ENCODE measurements at places on chromosomes 1 and 21. TPM values are rescaled to one million over a fixed set of nuclear protein-coding genes. Genes with fewer than 3 reads are reported as not detected.
A peak's percentile ranks its signal among the peaks of the same experiment; 100 is the strongest.

- no peaks in the 10 kb centered on the region for H3K27me3 ChIP-seq
- no peak overlapping the region for H3K27ac ChIP-seq
- no peaks in the 10 kb centered on the region for H3K4me1 ChIP-seq
- H3K4me3 ChIP-seq: no peak overlapping the region
Measured at GRCh38 chr1:86062453-86062852, 94.1 kb downstream of the COL24A1 start.

The CRNN gene
- not detected for total RNA-seq

DNA sequence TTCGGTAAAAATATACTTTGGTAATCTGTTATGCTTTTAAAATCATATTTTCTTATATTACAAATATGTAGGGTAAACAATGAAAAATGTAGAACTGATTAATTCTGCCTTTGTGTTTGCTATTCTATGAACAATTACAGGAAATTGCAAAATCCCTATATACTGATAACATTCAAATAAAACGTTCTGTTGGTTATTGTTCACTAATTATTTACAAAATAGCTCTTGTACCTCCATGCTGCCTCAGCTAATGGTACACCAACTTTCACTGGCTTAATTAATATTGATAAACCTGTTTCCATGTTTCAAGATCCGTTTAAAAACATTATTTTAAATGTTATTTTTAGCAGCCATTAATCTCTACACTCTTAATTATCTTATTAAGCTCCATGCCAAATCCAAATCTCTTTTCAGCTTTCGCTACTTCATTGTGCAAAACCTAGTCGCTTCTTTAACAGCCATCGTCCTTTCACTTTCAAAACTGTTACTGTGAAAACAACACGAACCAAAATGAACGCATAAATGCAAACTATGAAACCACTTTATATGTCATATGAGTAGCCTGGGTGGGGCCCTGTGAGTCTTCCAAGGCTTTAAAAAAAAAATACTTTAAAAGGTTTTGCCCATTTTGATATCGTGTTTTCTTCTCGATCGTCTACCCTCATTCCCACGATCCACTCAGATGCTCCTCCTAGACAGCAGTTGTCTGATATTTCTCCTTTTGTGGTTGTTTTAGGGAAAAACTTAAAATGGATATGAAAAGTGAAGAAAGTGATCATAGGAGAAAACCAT is 807.1 kb downstream of the USP25 start:
- H3K4me1 ChIP-seq: no peaks in the 10 kb centered on the region
- H3K36me3 ChIP-seq: no peaks in the 10 kb centered on the region
- H3K4me3 ChIP-seq: no peak overlapping the region
- no peak overlapping the region for H3K27ac ChIP-seq
- no peaks in the 10 kb centered on the region for H3K27me3 ChIP-seq

DNA sequence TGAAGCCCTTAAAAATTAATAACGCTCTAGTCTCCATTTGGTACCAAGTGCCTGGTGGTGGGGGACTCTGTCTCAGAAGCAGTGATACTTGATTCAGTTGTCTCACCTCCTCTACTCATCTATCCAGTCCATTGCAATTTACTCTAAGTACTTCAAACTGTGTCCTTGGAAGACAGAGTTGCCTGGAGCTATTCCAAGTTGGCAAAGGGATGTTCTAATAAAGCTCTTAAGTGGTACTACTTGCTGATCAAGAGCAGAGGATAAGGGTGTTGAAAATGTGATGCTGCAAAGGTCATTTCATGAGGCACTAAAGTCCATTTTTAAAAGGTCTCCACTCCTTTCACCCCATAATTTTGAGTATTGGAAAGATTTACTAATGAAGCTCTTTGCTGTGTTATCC is 142.2 kb downstream of the NFIA start:
- no peaks in the 10 kb centered on the region for H3K4me1 ChIP-seq
- H3K4me3 ChIP-seq: no peak overlapping the region
- no peaks in the 10 kb centered on the region for H3K36me3 ChIP-seq
- H3K27ac ChIP-seq: no peak overlapping the region
- no peak for DNase-seq

The DYNLT4 gene
- not detected for total RNA-seq

The KRTAP12-2 gene
- not detected for total RNA-seq

The TDRD5 gene
- total RNA-seq: not detected

DNA sequence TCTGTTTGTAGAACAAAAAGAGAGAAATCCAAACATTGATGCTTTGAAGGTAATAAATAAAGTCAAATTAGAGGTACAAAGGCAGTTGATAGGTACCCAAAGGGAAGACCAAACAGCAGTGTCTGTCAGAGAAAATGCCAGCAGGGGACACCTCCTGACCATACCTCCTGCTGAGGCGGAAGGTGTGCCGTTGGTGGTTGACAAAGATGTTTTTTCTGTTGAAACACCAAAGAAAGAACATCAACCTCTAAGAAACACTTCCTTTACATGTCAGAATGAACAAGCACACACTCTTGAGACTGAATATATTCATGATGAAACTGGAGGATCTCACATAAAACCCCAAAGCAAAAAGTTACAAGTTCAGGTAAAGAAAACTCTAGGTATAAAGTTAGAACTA is 128.3 kb downstream of the MACF1 start:
- H3K4me3 ChIP-seq: no peak overlapping the region
- no peaks in the 10 kb centered on the region for H3K27me3 ChIP-seq
- H3K27ac ChIP-seq: peak overlapping the region; percentile 33
- peaks cover 86% of the 10 kb centered on the region for H3K36me3 ChIP-seq
- DNase-seq: no peak
- peaks cover 15% of the 10 kb centered on the region for H3K4me1 ChIP-seq

All from activated T-helper 2 cell treated with anti-CD3 and anti-CD28 coated beads, Interferon-gamma antibody, Interleukin-2, Interleukin-4, amounts not matched to agents 10 μg/mL and 5 μg/mL and 100 μg/mL, durations not matched to agents 14 hours and 24 hours and 36 hours (primary cell).